Activated CD8-positive, alpha-beta T cell treated with anti-CD3 and anti-CD28 coated beads, Interleukin-2, amount 10 ng/mL, durations not matched to agents 7 days and 5 days (primary cell): ENCODE measurements at places on chromosomes 7 and 10. TPM values are rescaled to one million over a fixed set of nuclear protein-coding genes. Genes with fewer than 3 reads are reported as not detected.

PNLIPRP2 gene
- not detected for total RNA-seq

MRLN gene
- not detected for total RNA-seq

CPA2 gene
- not detected for total RNA-seq

GHRHR gene
- total RNA-seq: not detected

DNA sequence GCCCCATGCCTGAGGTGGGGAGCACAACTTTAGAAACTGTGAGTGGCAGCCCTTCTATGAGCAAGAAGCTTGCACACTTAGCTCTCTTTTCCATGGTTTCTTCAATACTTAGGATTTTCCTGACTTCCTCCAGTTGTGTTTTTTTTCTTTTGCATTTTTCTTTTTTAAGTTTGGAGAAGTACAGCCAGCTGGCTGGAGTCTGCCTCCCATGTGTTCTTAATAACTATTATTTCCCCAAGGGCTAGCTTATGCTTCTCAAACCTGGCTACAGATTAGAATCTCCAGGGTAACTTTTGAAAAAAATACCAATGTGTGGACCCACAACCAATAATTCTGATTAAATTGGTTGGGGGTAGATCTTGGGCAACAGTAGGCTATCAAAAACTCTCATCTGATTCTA lies 37.4 kb upstream of the MEOX2 start:
- H3K4me3 ChIP-seq: no peak overlapping the region
- no peaks in the 10 kb centered on the region for H3K4me1 ChIP-seq
- no peak for DNase-seq
- no peak overlapping the region for H3K27ac ChIP-seq
- no peaks in the 10 kb centered on the region for H3K36me3 ChIP-seq

DNA sequence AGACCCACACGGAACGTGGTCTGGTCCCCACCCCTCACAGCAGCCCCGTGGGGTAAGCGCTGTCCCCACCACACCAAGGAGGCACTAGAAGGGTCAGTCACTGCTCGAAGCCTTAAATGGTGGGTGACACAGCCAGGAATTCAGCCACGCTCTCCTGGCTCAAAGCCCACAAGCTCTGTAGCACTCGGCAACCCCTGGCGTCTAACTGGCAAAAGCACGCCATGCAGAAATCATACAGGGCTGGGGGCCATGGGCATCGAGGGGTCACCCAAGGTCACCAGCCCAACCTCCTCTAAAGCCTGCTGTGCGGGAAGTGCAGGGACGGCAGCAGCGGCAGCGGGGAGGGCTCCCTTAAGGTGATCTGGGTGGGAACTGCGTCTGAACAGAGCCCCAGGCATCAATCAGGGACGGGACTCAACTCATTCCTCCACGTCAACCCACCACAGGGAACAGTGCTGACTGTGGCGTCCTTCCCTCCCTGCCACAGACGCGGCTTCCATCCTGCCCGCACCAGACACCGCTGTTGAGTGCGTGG lies 7.8 kb downstream of the GPER1 start:
- H3K27me3 ChIP-seq: no peaks in the 10 kb centered on the region
- no peak for DNase-seq
- no peak overlapping the region for H3K4me3 ChIP-seq
- H3K27ac ChIP-seq: no peak overlapping the region
- H3K36me3 ChIP-seq: peaks cover 3% of the 10 kb centered on the region

GRCh38 chr7:44637788-44638594 lies 31.6 kb downstream of the OGDH start:
- H3K4me3 ChIP-seq: peak overlapping the region; percentile 77
- DNase-seq: peak; percentile 88
- H3K4me1 ChIP-seq: peaks cover 88% of the 10 kb centered on the region
- H3K36me3 ChIP-seq: peaks cover 58% of the 10 kb centered on the region
- no peaks in the 10 kb centered on the region for H3K27me3 ChIP-seq
- H3K27ac ChIP-seq: peak overlapping the region; percentile 100

DNA sequence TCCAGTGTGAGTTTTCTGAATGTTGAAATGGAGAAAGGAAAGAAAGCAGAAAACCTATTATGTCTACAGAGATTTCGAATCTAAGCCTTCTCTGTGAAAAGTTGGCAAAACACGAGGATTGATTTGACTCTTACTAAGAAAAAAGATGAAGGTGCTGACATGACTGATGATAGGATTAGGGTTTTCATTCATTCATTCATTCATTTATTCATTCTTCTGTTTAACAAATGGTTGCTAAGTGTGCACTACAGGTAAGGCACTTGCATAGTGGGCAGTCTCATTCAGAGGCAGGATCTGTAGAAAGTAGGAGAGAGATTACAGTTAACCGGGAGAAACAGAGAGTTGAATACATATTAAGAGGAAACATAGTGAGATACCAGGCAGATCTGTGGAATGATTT lies 137.1 kb downstream of the ZNF365 start:
- no peaks in the 10 kb centered on the region for H3K36me3 ChIP-seq
- peaks cover 13% of the 10 kb centered on the region for H3K27me3 ChIP-seq
- H3K27ac ChIP-seq: no peak overlapping the region
- H3K4me3 ChIP-seq: no peak overlapping the region
- peaks cover 5% of the 10 kb centered on the region for H3K4me1 ChIP-seq

- H3K36me3 ChIP-seq: no peaks in the 10 kb centered on the region
- H3K27ac ChIP-seq: no peak within 1 kb of the TSS
- no peak for DNase-seq
- H3K4me3 ChIP-seq: peak within 1 kb of the TSS; percentile 42
- peaks cover 7% of the 10 kb centered on the region for H3K4me1 ChIP-seq
- H3K27me3 ChIP-seq: peaks cover 36% of the 10 kb centered on the region
Measured at GRCh38 chr10:19816411-19817230, at the start of gene PLXDC2. TSS of gene PLXDC2 (plus strand) at chr10:19816432.

GRCh38 chr10:49736564-49737113 lies 25.5 kb downstream of the OGDHL start:
- no peaks in the 10 kb centered on the region for H3K36me3 ChIP-seq
- H3K27ac ChIP-seq: no peak overlapping the region
- no peaks in the 10 kb centered on the region for H3K4me1 ChIP-seq
- no peak for DNase-seq
- no peaks in the 10 kb centered on the region for H3K27me3 ChIP-seq
- H3K4me3 ChIP-seq: no peak overlapping the region

- no peak overlapping the region for H3K27ac ChIP-seq
- peaks cover 69% of the 10 kb centered on the region for H3K27me3 ChIP-seq
- no peak for DNase-seq
- H3K36me3 ChIP-seq: no peaks in the 10 kb centered on the region
- peaks cover 43% of the 10 kb centered on the region for H3K4me1 ChIP-seq
Measured at GRCh38 chr7:5422396-5423305, 983 bp downstream of the TNRC18 start.

DNA sequence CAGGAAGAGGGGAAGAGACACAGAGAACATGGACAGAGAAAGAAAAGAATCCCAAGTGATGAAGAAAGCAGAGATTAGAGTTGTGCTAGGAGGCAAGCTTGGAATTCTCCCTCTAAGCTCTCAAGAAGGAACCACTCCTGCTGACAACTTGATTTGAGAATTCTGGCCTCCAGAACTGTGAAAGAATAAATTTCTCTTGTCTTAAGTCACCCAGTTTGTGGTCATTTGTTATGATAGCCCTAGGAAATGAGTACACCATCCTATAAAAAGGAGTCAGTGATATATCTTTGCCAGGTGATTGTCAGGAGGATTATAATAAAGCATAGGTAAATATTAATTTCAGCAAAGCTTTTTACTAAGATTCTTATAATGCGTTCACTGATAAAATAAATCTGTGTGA lies 82.7 kb upstream of the TFEC start:
- no peaks in the 10 kb centered on the region for H3K36me3 ChIP-seq
- H3K4me3 ChIP-seq: no peak overlapping the region
- H3K27ac ChIP-seq: no peak overlapping the region
- H3K27me3 ChIP-seq: peaks cover 16% of the 10 kb centered on the region
- no peaks in the 10 kb centered on the region for H3K4me1 ChIP-seq

- peaks cover 45% of the 10 kb centered on the region for H3K4me1 ChIP-seq
- DNase-seq: no peak
- no peaks in the 10 kb centered on the region for H3K27me3 ChIP-seq
- H3K4me3 ChIP-seq: no peak overlapping the region
- peaks cover 12% of the 10 kb centered on the region for H3K36me3 ChIP-seq
Measured at GRCh38 chr10:70330671-70331070, 46.9 kb upstream of the NPFFR1 start.

GRCh38 chr7:38283809-38284208 lies 10.4 kb upstream of the TARP start:
- no peak overlapping the region for H3K27ac ChIP-seq
- no peak overlapping the region for H3K4me3 ChIP-seq
- DNase-seq: no peak
- no peaks in the 10 kb centered on the region for H3K27me3 ChIP-seq

GRCh38 chr7:278081-278480 lies 11.9 kb upstream of the FOXL3 start:
- H3K27me3 ChIP-seq: peaks cover 5% of the 10 kb centered on the region
- no peak overlapping the region for H3K4me3 ChIP-seq
- H3K36me3 ChIP-seq: no peaks in the 10 kb centered on the region
- H3K4me1 ChIP-seq: no peaks in the 10 kb centered on the region

GRCh38 chr10:36097696-36098095 lies 455.6 kb upstream of the FZD8 start:
- H3K36me3 ChIP-seq: no peaks in the 10 kb centered on the region
- no peak overlapping the region for H3K4me3 ChIP-seq
- no peaks in the 10 kb centered on the region for H3K27me3 ChIP-seq
- H3K27ac ChIP-seq: no peak overlapping the region
- H3K4me1 ChIP-seq: no peaks in the 10 kb centered on the region
